ENCODE measurements at places on chromosomes 7 and 10. TPM values are rescaled to one million over a fixed set of nuclear protein-coding genes. Genes with fewer than 3 reads are reported as not detected.

The TRPV6 gene
- total RNA-seq: not detected

The BLNK gene
- 0.10 TPM for total RNA-seq

The ZNF722 gene
- total RNA-seq: not detected

The CCNY gene
- 51.9 TPM for total RNA-seq

The PFKFB3 gene
- 17.1 TPM for total RNA-seq

The OPN1SW gene
- not detected for total RNA-seq

The HERC4 gene
- total RNA-seq: 119 TPM

The GPR37 gene
- 1.3 TPM for total RNA-seq

DNA sequence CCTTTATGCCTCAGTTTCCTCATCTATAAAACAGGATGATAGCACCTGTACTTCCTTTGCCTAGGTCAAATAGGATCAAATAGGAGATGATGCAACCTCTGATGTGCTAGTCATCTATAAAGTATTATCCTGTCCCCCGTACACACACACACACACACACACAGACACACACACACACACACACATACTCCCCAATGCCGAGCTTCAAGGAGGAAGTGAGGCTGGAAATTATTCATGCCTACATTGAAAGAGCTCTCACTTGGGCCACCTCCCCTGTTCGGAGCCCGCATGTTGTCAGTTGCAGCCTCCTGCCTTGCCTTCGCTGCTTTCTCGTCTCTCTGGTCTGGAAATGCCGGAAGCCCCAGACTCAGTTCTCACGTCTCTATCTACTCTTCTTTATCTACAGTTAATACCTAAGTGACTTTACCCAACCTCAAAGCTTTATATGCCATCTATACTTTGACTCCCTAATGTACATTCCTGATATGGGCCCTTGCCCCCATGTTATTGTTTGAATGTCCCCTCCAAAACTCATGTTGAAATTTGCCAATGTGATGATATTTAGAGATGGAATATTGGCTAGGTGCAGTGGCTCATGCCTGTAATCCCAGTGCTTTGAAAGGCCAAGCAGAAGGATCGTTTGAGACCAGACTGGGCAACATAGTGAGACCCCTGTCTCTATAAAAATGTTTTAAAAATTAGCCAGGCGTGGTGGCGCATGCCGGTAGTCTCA is 6.9 kb upstream of the UBE2H start:
- no peak for DNase-seq

DNA sequence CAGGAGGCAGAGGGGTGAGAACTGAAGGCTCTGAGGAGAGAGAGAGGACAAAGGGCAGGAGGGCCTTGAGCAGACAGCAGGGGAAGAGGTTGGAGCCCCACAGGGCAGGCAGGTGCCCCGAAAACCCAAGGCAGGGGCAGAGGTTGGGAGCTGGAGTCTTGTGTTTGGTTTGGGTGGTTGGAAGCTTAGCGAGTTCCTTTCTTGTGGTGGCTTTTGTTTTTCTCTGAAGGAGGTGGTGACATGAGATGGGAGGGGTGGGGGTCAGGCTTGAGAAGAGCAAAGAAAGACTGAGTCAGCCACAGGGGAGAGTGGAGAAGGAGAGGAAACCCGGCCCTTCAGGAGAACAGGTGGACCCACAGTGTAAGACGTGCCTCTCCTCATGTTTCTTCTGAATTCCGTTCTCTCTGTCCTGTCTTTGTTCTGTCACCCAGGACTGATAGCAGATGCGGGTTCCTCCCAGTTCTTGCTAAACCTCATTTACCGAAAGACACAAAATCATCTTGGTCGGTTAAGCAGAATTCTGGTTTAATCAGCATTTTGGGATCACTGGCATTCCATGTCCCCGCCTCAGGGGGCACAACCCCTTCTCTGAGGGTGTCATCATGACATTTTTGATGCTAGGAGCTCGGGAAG is 95.3 kb downstream of the INSYN2A start:
- DNase-seq: no peak

- no peak for DNase-seq
Measured at GRCh38 chr7:67610897-67611296, 614.3 kb downstream of the TYW1 start.

DNA sequence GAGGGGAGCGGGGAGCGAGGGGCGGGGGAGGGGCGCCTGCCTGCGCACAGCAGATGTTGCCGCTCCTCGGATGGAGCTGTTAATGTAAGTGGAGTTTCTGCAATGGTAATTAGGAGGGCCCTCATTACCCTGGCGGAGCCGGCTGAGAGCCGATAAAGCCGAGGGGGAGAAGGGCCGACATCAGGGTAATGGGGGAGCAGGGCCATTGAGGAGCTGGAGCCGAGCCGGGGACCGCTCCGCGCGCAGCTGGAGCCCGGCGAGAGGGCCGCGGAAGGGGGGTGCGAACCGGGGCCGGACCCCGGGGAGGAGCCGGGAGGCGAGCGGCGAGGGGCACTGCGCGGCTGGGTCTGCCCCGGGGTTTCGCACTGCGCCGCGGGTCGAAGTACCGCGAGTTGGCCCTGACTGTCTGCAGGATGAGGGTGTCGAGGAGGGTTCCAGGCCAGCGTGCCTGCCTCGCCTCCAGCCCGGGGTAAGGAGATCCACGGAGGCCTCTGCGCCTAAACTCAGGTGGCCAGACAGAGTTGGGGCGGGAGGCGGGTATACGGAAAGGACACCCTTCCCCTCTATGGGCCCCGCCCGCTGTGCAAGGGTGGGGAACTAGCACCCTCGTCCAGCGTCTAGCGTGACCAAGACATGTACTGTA is 55.0 kb upstream of the LBX1 start:
- DNase-seq: no peak

DNA sequence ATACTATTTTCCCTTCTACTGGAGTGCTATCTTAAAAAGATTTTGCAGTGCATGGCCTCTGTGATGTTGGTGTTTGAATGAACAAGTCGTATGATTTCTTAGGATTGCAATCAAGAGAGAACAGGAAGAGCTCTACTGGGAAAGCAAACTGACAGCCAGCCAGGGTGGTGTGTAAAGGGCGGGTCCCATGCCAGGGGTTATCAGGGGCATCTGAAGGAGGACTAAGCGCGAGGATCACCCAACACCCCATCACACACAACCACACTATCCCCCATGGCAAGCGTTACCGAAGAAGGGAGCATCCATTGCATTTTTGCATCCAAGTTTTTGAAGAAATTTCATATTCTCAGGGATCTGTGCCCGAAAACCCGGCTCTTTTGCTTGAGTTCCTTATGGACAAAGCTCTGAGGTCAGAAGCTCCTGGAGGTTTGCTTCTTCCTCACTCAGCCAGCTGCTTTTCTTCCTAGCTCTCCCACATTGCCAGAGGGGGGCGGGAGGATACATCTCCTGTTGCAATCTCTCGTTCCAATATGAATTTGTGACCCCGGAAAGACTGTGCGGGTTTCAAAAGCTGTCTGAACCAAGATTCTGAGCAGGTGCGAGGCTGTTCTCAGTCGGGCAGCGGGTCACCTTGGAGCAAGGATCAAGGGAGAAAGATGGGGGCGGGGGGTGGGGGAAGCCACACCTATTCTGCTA is 5.2 kb downstream of the NEUROD6 start:
- DNase-seq: no peak

DNA sequence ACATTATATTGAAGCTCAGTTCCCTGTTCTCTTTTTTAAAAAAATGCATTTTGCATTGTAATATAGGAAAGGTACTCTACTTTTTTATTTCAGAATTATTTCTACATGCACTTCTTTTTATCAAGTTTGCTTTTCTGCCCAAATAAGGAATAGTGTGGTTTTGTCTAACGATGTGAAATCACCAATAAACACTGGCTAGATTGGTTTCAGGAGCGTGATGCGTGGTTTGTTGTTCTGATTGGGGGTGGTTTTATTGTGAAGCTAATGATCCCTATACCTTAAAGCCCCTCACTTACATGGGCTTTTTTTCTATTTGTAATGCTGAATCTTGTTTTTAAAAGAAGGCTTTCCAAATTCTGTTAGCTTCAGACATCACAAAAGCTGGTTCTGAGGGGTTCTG is 17.6 kb downstream of the ENTPD7 start:
- DNase-seq: no peak

DNA sequence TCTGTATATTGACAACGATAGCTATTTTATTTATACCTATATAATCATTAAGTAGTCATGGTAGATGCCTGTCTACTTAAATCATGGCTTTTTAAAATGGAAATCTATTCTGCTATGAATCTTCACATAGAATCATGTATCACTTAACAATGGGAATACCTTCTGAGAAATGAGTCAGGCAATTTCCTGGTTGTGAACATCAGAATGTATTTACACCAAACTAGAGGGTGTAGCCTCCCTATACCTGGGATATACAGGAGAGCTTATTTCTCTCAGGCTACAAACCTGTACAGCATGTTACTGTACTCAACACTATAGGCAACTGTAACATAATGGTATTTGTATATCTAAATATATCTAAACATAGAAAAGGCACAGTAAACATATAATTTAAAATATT is 502.3 kb downstream of the ZWINT start:
- no peak for DNase-seq

DNA sequence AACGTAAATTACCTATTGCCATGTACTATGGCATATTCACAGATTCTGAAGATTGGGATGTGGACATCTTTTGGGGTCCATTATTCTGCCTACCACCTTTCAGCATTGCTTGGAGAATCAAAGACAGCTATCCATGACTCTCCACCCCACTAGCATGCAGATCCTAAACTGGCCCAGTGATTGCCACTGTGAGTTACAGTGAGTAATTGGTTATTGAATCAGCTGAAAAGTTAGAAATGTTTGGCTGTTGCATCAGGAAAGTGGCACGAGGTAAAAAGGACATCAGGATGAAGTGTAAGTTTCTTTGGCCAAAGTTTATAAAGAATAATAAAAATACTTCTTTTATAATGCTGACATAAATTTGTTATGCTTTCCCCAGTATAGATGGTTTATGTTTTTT is 148.2 kb upstream of the ETV1 start:
- no peak for DNase-seq

- DNase-seq: no peak
Measured at GRCh38 chr10:110676016-110676415, 31.9 kb downstream of the RBM20 start.

- no peak for DNase-seq
Measured at GRCh38 chr7:82578430-82578829, 134.9 kb upstream of the CACNA2D1 start.

DNA sequence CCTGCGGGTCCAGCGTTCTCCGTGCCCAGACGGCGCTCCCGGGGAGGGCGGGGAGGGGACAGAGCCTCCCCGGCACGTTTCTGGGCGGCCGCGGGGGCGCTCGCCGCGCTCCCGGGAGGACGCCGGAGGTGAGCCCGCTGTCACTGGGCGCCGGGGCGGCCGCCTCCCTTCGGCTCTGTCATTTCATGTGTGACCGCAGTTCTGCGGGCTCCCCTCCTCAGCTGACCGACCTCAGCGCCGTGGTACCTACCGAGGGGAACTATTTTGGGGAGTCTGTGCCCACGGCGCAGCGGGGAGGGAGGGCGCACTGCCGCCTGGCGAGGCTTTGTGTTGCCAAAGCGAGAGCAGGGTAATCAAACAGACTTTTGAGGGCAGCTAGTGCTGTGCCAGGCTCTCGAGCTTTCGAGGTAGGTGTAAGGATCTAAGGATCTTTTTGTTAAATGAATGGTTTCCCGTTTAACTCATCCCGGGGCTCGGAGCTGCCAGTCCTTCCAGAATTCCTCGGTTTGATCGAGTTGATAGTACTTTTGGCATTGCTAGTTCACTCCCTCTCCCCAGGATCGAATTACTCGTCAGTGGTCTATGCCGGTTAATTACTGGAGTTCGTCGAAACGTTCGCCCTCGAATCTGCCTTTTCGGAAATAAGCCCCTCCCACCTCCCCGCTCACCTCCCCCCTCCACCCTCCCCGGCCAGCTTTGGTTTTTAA is 1.9 kb downstream of the ARID5B start:
- no peak for DNase-seq

GRCh38 chr10:120593693-120594092 is 136.7 kb downstream of the PLPP4 start:
- DNase-seq: no peak
